ENCODE measurements at places on chromosomes 12 and 14.

DNA sequence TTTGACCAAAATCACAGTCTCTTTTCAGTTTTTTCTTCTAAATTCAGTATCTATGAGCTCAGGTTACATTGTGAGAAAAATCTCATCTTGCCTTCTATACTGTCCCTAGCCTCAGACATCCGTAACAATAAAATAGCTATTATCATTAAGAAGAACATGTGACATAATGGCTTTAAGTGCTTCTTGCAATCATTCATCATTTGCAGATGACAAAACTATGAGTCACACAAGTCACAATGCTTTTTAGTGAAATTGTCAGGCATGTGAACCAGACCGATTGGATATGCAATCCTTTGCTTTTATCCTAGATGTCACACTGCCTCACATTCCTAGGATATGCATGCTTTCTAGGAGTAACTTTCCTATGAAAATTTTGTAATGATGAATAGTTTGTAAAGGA lies 313.1 kb downstream of the SLC6A15 start:
- DNase-seq = no peak

DNA sequence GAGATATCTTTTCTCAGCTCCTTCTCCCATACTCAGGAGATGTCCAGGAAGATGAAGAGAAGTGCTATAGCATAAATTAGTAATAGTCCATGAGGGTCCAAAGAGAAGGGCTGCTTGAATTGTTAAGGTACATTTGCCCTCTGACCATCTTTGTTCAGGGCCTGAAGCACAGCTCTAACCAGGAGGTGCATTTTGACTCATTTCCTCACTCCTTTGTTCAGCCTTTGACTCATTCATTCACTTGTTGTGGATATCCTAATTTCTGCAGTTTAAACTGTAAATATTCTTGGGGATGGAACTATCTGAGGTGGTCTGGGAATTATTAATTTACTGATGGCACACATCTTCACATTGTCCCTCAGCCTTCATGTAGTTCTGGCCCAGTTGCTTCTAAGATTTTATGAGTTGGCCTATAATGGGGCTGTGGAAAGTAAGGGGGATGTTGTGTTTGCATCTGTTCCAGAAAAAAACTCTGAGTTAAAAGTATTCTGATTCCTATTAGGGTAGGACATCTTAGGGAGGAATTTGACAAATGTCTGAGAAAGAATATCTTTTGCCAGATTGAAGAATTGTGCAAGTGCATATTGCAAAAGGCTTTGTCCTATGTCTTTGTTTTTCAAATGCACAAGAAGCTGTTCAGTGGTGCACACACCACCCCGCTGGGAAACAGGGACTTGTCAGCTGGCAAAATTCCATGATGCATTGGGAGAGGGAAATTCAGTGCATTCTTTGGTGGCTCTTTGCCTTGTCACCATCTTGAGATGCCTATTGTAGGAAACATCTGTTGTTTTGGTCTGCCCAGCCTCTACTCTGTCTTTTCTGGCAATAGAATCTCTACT lies 22.1 kb downstream of the SMOC1 start:
- no peak for DNase-seq

GRCh38 chr14:33848706-33849454 lies 102.0 kb downstream of the EGLN3 start:
- peak; percentile 80 for DNase-seq

- peak; percentile 1 for DNase-seq
These were observed 36.1 kb downstream of the PARP11 start for GRCh38 chr12:3837049-3837448.

DNA sequence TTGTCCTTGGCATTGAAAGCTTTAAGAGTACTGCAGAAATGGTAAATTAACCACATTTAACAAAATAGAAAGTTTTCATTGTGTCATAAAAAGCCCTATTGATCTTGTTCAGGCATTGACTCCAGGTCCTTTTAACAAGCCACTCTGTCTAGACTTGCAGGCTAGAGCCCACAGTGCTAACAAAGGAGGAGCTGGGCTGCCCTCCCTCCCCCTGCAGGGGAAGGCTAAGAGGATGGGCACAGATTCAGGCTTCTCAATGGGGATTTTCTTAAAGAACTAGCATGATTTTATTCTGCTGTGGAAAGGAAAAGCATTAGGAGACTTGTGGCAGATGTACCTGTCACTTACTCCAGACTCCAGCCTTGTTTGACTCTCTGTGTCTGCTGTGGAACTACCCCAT lies 463.6 kb downstream of the NRXN3 start:
- peak; percentile 11 for DNase-seq

GRCh38 chr12:94545935-94546771 lies 86.5 kb upstream of the CEP83 start:
- peak; percentile 29 for DNase-seq

Measured in NCI-H1092 treated with DMSO at 0.1 percent for 48 hours (cell line).